ENCODE measurements at places on chromosomes 2 and 18.

- no peaks in the 10 kb centered on the region for H3K4me1 ChIP-seq
- no peak for DNase-seq
- H3K4me3 ChIP-seq, result no peak overlapping the region
Measured at GRCh38 chr2:63743982-63744966, 97.4 kb upstream of the UGP2 start.

- no peaks in the 10 kb centered on the region for H3K27me3 ChIP-seq
- no peak overlapping the region for H3K4me3 ChIP-seq
- H3K4me1 ChIP-seq, result peaks cover 48% of the 10 kb centered on the region
- H3K36me3 ChIP-seq, result no peaks in the 10 kb centered on the region
- no peak overlapping the region for H3K27ac ChIP-seq
Measured at GRCh38 chr2:239322416-239323086, 78.3 kb downstream of the HDAC4 start.

DNA sequence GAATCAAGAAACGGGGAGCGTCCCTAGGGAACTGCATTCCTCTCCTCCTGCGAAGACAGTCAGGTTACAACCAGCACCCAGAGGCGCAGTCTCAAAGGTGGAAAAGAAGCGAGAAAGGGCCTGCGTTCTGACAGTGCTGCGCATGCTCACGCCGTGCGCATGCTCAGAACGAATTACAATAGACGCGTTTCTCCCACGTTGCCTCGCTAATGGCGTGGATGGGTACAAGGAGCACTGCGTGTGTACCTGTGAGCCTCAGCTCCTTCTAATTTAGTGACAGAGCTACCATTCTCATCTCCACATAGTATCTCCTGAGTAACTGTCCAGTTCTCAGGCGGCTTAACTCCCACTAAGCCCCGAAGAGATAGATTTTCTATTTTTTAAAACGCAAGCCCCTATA, 448.8 kb downstream of the TXNL1 start:
- H3K36me3 ChIP-seq, result no peaks in the 10 kb centered on the region
- DNase-seq, result no peak
- no peaks in the 10 kb centered on the region for H3K27me3 ChIP-seq

GRCh38 chr2:69168144-69168813, 155.3 kb downstream of the ANTXR1 start:
- DNase-seq, result no peak
- no peaks in the 10 kb centered on the region for H3K36me3 ChIP-seq
- H3K4me3 ChIP-seq, result no peak overlapping the region
- H3K4me1 ChIP-seq, result peaks cover 59% of the 10 kb centered on the region
- no peaks in the 10 kb centered on the region for H3K27me3 ChIP-seq

GRCh38 chr2:54559593-54560145, 103.5 kb downstream of the SPTBN1 start:
- H3K4me1 ChIP-seq, result peaks cover 72% of the 10 kb centered on the region
- DNase-seq, result no peak
- H3K27ac ChIP-seq, result peak overlapping the region; percentile 92
- no peaks in the 10 kb centered on the region for H3K36me3 ChIP-seq
- no peaks in the 10 kb centered on the region for H3K27me3 ChIP-seq

DNA sequence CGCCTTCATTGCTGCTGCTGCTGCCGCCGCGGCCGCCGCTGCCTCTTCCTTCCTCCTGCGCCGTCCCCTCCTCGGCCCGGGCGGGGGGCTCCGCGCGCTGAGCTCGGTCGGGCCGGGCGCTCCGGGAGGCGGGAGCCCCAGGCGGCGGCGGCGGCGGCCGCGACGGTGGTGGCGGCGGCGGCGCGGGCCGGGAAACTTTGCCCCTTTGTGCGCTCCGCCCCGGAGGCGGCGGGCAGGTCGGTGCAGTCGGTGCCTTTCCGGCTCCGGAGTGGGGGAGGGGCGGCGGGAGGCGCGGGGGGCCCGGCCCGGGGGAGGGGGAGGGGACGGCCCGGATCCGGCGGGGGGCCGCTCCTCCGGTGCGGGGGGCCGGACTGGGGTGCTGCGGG, 205 bp downstream of the TET3 start:
- peak overlapping the region; percentile 83 for H3K27ac ChIP-seq
- no peaks in the 10 kb centered on the region for H3K36me3 ChIP-seq
- H3K4me1 ChIP-seq, result peaks cover 83% of the 10 kb centered on the region
- peak overlapping the region; percentile 62 for H3K4me3 ChIP-seq

GRCh38 chr2:55985406-55985805, 61.8 kb upstream of the EFEMP1 start:
- no peak overlapping the region for H3K27ac ChIP-seq
- no peaks in the 10 kb centered on the region for H3K36me3 ChIP-seq
- H3K4me1 ChIP-seq, result no peaks in the 10 kb centered on the region
- H3K4me3 ChIP-seq, result no peak overlapping the region
- no peaks in the 10 kb centered on the region for H3K27me3 ChIP-seq
- DNase-seq, result no peak

DNA sequence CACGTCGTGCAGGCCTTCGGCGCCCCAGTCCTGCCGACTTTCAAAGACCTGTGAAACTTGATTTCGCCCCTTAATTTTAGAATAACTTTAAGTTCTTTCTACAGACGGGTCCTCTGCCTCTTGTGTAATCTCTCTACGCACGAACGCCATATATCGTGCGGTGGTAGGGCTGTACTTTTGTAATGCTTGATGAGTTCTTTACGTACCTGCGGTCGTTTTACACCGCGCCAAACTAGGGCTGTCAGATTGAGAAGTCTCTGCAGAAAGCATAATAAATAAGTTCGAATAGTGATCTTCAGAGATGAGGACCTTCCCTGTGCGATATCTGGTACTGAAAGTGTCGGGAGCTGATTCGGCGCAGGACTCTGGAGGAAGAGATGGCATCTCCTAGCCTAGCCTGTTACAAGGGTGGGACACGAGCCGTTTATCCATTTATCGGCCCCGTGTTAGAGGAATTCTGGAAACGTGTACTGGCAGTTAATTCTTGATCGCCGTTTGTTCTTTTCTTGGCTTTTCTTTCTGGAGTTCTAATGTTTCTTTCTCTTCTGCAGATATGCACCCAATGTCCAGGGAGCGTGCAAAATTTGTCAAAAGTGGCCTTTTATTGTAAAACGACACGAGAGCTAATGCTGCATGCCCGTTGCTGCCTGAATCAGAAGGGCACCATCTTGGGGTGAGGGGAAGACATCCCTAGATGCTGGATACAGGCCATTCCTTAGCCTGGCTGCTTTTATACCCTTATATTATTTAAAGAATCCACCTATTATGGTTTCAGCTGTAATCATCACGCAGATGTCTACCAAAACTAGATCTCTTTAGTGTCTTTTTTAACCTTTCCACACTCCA, 781 bp upstream of the SLC5A6 start:
- H3K27me3 ChIP-seq, result no peaks in the 10 kb centered on the region
- H3K27ac ChIP-seq, result peak overlapping the region; percentile 87
- no peak for DNase-seq

DNA sequence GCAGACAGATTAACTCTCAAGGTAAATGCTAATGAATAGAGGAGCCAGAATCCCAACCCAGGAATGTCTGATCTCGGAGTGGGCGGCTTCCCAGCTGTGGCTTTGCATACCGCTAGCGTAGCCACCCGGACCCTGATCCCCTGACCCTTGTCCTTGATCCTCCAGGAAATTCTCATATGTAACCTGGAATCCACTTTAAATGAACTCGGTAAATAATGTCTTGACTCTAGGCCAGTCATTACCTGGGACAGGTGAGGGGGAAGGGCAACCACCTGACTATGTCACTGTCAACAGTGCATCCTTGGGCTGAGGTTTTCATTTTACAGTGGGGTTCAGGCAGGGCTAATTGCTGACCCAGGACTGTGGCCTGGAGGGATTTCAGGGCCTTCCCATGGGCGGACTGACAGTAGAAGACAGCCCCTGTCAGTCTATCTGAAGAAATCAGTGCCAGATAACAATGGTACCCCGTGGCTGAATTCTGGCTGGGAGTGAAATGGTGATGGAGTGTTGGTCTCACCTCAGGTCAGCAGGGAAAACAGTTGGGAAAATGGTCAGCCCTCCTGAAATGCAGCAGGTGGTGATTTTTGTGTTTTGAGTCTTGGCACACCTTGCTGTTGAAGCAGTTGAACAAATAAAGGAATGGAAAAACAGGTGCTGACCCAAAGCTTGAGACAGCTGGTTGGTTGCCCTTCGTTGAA, 9.6 kb downstream of the ACKR3 start:
- H3K27me3 ChIP-seq, result no peaks in the 10 kb centered on the region
- H3K27ac ChIP-seq, result no peak overlapping the region
- peaks cover 14% of the 10 kb centered on the region for H3K36me3 ChIP-seq
- no peak overlapping the region for H3K4me3 ChIP-seq
- no peak for DNase-seq

DNA sequence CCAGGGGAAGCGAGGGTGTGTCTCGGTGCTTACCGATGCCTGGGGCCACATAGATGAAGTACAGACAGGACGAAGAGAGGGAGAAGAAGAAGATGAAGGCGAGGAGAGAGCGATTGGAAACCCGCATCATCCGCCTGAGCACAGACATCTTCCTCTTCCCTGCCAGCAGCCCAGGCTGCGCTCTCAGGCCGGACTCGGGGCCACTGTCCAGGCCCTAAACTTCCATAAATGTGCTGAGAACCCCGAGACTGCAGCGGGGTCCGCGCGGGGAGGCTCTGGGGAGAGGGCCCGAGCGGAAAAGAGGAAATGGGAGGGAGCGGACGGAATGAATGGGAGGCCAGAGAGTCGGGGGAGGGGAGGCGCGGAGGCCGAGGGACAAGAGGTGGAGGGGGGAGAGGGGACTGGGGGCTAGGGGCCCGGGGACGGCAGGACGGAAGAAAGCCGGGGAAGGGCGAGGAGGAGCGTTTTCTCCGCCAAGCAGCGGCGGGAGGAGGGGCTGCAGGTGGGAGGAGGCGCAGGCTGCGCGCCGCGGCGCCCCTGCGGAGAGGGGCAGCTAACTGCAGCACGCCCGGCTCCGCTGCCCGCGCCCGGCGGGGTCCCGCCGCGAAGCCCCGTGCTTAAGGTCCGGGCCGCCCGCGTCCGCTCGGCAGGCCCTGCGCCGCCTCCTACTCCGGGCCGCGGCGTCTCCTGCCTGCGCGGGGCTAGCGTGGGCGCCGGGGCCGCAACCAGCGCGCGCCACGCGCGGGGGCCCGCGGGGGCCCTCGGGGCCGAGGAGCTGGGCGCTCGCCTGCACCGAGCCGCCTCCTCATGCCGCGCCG, at the start of gene B4GALT6:
Gene B4GALT6 (minus strand): TSS at position 303 of the 818 bp plus-strand sequence. CDS start 155 bp downstream, at position 148.
- no peaks in the 10 kb centered on the region for H3K36me3 ChIP-seq
- peaks cover 18% of the 10 kb centered on the region for H3K4me1 ChIP-seq
- peak within 1 kb of the TSS; percentile 69 for H3K27ac ChIP-seq
- no peak for DNase-seq
- peak within 1 kb of the TSS; percentile 57 for H3K4me3 ChIP-seq

DNA sequence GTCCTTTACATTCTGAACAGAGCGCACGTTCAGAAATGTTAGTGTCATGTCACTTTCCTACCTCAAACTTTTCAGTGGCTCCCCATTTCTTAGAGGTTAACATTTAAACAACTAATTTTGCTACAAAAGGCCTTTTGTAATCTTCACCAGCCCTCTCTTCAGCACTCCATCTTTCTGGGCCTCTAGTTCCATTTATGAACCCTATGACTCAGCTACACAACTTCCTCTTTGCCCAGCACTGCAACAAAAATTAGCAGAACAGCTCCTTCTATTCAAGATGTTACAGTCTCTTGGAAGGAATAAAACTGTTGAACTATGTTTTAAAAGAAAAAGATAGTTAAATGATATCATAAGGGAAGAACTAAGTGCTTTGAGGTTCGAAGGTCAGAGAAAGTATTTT, 139.9 kb downstream of the VWC2L start:
- no peak overlapping the region for H3K4me3 ChIP-seq
- H3K27ac ChIP-seq, result no peak overlapping the region
- no peaks in the 10 kb centered on the region for H3K4me1 ChIP-seq
- H3K27me3 ChIP-seq, result no peaks in the 10 kb centered on the region
- H3K36me3 ChIP-seq, result no peaks in the 10 kb centered on the region
